Osteocyte (in vitro differentiated cells): ENCODE measurements at places on chromosomes 12 and 14.

- no peaks in the 10 kb centered on the region for H3K4me1 ChIP-seq
- H3K27me3 ChIP-seq = no peaks in the 10 kb centered on the region
- H3K27ac ChIP-seq = no peak overlapping the region
Measured at GRCh38 chr12:28033538-28033915, 61.0 kb upstream of the PTHLH start.

GRCh38 chr12:9323144-9323681 is 115.0 kb upstream of the PZP start:
- no peak overlapping the region for H3K27ac ChIP-seq
- no peak for DNase-seq
- H3K4me1 ChIP-seq = no peaks in the 10 kb centered on the region
- H3K27me3 ChIP-seq = peaks cover 2% of the 10 kb centered on the region
- no peaks in the 10 kb centered on the region for H3K36me3 ChIP-seq

GRCh38 chr12:46831335-46832129 is 5.7 kb upstream of the SLC38A4 start:
- H3K4me3 ChIP-seq = peak overlapping the region; percentile 78
- no peaks in the 10 kb centered on the region for H3K27me3 ChIP-seq
- H3K36me3 ChIP-seq = peaks cover under 1% of the 10 kb centered on the region
- no peak for DNase-seq
- peaks cover 18% of the 10 kb centered on the region for H3K4me1 ChIP-seq
- H3K27ac ChIP-seq = peak overlapping the region; percentile 28

DNA sequence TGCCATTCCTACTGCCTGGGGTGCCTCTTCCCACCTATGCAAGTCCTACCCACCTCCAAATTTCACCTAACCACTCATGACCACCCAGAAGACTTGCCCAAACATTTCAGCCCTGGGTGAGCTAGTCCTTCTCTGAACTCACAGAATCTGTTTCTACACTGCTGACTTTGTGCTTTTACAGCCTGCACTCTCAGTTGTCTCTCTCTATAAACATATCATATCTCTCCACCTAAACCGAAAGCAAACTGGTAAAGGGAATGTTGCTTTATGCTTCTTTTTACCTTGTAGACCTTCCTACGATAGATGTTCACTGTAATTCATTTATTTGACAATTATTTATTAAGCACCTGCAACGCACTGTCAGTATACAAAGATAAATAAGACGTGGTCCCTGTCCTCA is 38.1 kb upstream of the RNASE3 start:
- H3K36me3 ChIP-seq = no peaks in the 10 kb centered on the region
- no peak overlapping the region for H3K27ac ChIP-seq
- H3K4me1 ChIP-seq = no peaks in the 10 kb centered on the region
- DNase-seq = no peak
- H3K27me3 ChIP-seq = peaks cover 36% of the 10 kb centered on the region
- no peak overlapping the region for H3K4me3 ChIP-seq

GRCh38 chr12:3538466-3539030 is 47.5 kb downstream of the PRMT8 start:
- H3K27me3 ChIP-seq = peaks cover 10% of the 10 kb centered on the region
- no peaks in the 10 kb centered on the region for H3K36me3 ChIP-seq
- peak; percentile 71 for DNase-seq
- no peak overlapping the region for H3K4me3 ChIP-seq

- H3K4me3 ChIP-seq = no peak overlapping the region
- no peak for DNase-seq
- no peak overlapping the region for H3K27ac ChIP-seq
- peaks cover 9% of the 10 kb centered on the region for H3K4me1 ChIP-seq
- no peaks in the 10 kb centered on the region for H3K27me3 ChIP-seq
Measured at GRCh38 chr12:104482113-104482512, 25.4 kb downstream of the CHST11 start.

- H3K27ac ChIP-seq = no peak overlapping the region
- H3K36me3 ChIP-seq = no peaks in the 10 kb centered on the region
- no peaks in the 10 kb centered on the region for H3K27me3 ChIP-seq
- H3K4me1 ChIP-seq = peaks cover 30% of the 10 kb centered on the region
Measured at GRCh38 chr14:31880935-31881334, 196.2 kb upstream of the ARHGAP5 start.

DNA sequence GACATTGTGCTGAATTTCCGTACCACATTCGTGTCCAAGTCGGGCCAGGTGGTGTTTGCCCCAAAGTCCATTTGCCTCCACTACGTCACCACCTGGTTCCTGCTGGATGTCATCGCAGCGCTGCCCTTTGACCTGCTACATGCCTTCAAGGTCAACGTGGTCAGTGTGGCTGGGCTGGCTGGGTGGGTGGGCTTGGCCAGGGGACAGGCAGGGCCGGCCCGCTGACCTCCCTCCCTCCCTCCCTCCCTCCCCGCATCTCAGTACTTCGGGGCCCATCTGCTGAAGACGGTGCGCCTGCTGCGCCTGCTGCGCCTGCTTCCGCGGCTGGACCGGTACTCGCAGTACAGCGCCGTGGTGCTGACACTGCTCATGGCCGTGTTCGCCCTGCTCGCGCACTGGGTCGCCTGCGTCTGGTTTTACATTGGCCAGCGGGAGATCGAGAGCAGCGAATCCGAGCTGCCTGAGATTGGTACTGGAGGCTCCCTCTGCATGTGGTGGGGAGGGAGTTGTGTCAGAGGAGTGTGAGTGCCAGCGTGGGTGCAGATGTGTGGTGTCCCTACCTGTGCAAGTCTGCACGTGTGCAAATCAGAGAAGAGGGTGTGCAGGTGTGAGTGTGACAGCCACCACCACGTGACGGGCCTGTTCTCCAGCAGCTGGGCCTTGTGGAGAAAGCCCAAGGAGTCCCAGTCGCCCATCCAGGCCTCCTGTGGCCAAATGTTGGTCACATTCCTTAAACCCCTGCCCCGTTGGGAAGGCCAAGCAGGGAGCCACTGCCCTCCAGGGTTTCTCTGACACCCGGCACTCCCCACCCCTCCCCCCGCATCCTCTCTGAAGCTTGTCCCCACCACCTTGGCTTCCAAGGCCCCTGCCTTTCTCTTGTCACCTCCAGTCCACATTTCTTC is 5.3 kb downstream of the KCNH3 start:
- H3K4me3 ChIP-seq = no peak overlapping the region
- no peaks in the 10 kb centered on the region for H3K36me3 ChIP-seq
- peaks cover 2% of the 10 kb centered on the region for H3K4me1 ChIP-seq
- peaks cover 23% of the 10 kb centered on the region for H3K27me3 ChIP-seq
- H3K27ac ChIP-seq = no peak overlapping the region
- DNase-seq = no peak

DNA sequence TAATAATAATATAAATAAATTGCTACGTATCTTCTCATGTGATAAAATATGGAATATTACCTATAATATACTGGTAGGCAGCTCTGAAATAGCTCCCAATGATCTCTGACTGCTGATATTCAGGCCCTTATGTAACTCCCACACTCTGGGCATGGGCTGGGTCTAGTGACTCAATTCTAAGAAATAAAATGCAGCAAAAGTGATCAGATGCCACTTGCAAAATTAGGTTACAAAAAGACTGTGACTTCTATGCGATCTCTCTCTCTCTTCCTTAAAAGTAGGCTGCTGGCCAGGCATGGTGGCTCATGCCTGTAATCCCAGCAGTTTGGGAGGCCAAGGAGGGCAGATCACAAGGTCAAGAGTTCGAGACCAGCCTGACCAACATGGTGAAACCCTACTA is 10.3 kb upstream of the CACNB3 start:
- no peaks in the 10 kb centered on the region for H3K27me3 ChIP-seq
- no peak overlapping the region for H3K4me3 ChIP-seq
- DNase-seq = no peak
- no peaks in the 10 kb centered on the region for H3K36me3 ChIP-seq
- no peak overlapping the region for H3K27ac ChIP-seq

DNA sequence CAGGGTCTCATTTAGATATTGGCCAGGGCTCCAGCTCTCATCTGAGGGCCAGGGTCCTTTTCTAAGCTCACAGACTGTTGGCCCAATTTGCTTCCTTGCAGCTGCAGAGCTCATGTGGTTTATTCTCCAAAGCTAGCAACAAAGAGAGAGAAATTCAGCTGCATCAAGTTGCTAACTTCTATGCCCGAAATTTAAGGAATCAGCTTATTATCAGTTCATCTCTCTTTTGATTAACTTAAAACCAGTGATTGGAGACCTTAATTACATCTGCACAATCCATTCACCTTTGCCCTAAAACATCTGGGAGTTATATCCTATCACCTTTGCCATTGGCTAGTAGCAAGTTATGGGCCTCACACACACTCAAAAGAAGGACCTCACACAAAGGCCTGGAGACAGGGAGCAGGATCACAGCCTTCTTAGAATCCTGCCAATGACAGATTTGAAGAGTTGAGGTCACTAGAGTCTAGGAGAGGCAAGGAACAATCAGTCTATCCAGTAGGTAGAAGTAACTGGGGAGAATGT is 258.8 kb upstream of the GARIN6 start:
- H3K4me1 ChIP-seq = no peaks in the 10 kb centered on the region
- H3K4me3 ChIP-seq = no peak overlapping the region
- DNase-seq = no peak

- H3K4me1 ChIP-seq = no peaks in the 10 kb centered on the region
- no peak overlapping the region for H3K4me3 ChIP-seq
- no peaks in the 10 kb centered on the region for H3K36me3 ChIP-seq
- peaks cover 5% of the 10 kb centered on the region for H3K27me3 ChIP-seq
- DNase-seq = no peak
Measured at GRCh38 chr12:111170543-111170942, 198.4 kb downstream of the PHETA1 start.

DNA sequence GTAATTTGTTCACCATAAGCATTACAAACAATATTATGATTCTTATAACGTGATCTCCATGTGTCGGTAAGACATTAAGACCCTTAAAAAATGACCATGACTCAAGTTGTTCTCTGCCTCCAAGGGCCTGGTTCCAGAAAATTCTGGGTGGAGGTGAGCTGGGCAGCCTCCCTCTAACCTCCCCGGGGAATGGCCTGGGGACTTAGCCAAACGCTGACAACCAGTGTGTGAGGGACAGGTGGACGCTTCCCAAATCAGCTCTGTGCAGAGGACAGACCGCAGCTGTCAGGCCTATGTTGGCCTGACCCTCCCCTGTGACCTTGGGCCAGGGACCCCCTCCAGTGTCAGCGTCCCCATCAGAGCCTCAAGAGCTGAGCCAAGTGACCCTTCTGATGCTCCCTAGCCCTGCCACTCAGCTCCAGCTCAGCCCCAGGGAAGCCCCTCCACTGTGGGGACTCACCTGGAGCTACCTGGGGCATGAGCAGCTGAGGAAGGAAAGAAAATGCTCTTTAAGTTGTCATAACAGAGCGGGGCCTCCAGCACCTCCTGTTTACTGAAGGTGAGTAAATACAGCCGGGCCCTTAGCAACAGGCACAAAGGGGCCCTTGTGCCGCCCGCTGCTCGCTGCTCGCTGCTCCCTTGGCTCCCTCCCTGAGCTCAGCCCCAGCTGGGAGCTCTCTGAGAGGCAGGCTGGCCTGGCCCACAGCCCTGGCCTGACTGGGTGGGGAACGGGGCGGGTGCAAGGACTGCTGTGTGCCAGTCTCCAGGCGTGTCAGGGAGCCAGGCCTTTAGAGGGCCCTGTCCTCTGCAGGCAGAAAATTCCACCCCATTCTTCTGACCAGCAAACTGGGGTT is 116.6 kb downstream of the CALM1 start:
- DNase-seq = no peak
- H3K27me3 ChIP-seq = no peaks in the 10 kb centered on the region
- no peaks in the 10 kb centered on the region for H3K36me3 ChIP-seq
- H3K4me3 ChIP-seq = no peak overlapping the region
- no peak overlapping the region for H3K27ac ChIP-seq

- H3K36me3 ChIP-seq = no peaks in the 10 kb centered on the region
- DNase-seq = no peak
- no peak overlapping the region for H3K27ac ChIP-seq
- H3K4me1 ChIP-seq = no peaks in the 10 kb centered on the region
- H3K4me3 ChIP-seq = no peak overlapping the region
- H3K27me3 ChIP-seq = peaks cover 8% of the 10 kb centered on the region
Measured at GRCh38 chr14:59816941-59817340, 53.6 kb downstream of the RTN1 start.

GRCh38 chr12:110355073-110355472 is 48.4 kb downstream of the ANAPC7 start:
- H3K4me1 ChIP-seq = peaks cover 3% of the 10 kb centered on the region
- H3K27ac ChIP-seq = no peak overlapping the region
- peaks cover 14% of the 10 kb centered on the region for H3K36me3 ChIP-seq
- no peaks in the 10 kb centered on the region for H3K27me3 ChIP-seq
- DNase-seq = no peak

GRCh38 chr12:11655842-11656241 is 6.4 kb downstream of the ETV6 start:
- DNase-seq = no peak
- H3K27me3 ChIP-seq = no peaks in the 10 kb centered on the region
- peak overlapping the region; percentile 86 for H3K27ac ChIP-seq
- H3K36me3 ChIP-seq = peaks cover 5% of the 10 kb centered on the region

DNA sequence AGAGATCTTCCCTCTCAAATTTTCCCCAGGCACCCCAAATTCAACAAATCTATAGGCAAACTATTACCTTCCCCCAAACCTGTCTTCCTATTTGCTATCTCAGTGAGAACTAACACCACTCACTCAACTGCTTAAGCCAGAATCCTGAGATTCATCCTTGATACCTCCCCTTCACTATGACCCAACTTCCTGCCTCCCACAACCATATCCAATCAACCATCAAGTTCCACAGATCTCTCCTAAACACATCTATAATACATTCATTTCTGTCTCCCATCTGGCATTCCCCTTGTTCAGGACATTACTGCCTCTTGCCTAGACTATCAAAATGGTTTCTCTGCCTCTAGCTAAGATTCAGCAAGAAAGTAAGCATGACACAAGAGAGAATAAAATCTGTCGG is 21.3 kb downstream of the YAF2 start:
- H3K36me3 ChIP-seq = peaks cover 3% of the 10 kb centered on the region
- no peak for DNase-seq
- H3K27ac ChIP-seq = no peak overlapping the region

- H3K4me1 ChIP-seq = peaks cover 15% of the 10 kb centered on the region
- no peak overlapping the region for H3K27ac ChIP-seq
- peak; percentile 81 for DNase-seq
- no peaks in the 10 kb centered on the region for H3K27me3 ChIP-seq
- H3K36me3 ChIP-seq = no peaks in the 10 kb centered on the region
- H3K4me3 ChIP-seq = no peak overlapping the region
Measured at GRCh38 chr12:48034835-48035805, 30.8 kb upstream of the COL2A1 start.

- H3K4me3 ChIP-seq = no peak overlapping the region
- H3K27ac ChIP-seq = no peak overlapping the region
- peaks cover 43% of the 10 kb centered on the region for H3K36me3 ChIP-seq
- no peaks in the 10 kb centered on the region for H3K4me1 ChIP-seq
Measured at GRCh38 chr14:88500611-88501010, 54.2 kb downstream of the PTPN21 start.

- DNase-seq = no peak
- no peak overlapping the region for H3K4me3 ChIP-seq
- H3K36me3 ChIP-seq = no peaks in the 10 kb centered on the region
- H3K4me1 ChIP-seq = peaks cover 30% of the 10 kb centered on the region
Measured at GRCh38 chr14:64807551-64807950, 72.2 kb downstream of the SPTB start.

GRCh38 chr14:98721061-98721460 is 550.9 kb downstream of the BCL11B start:
- DNase-seq = no peak
- no peaks in the 10 kb centered on the region for H3K4me1 ChIP-seq
- H3K27ac ChIP-seq = no peak overlapping the region
